Body of pancreas (tissue), 4 donors: ENCODE measurements at places on chromosomes 7 and 10. TPM values are rescaled to one million over a fixed set of nuclear protein-coding genes. Genes with fewer than 3 reads are reported as not detected.

GRCh38 chr10:119138346-119139306 lies 26.9 kb downstream of the SFXN4 start:
- DNase-seq: no peak
- no peak overlapping the region for H3K4me3 ChIP-seq
- no peaks in the 10 kb centered on the region for H3K4me1 ChIP-seq
- H3K36me3 ChIP-seq: peaks cover 1% of the 10 kb centered on the region
- no peak overlapping the region for H3K27ac ChIP-seq

DNA sequence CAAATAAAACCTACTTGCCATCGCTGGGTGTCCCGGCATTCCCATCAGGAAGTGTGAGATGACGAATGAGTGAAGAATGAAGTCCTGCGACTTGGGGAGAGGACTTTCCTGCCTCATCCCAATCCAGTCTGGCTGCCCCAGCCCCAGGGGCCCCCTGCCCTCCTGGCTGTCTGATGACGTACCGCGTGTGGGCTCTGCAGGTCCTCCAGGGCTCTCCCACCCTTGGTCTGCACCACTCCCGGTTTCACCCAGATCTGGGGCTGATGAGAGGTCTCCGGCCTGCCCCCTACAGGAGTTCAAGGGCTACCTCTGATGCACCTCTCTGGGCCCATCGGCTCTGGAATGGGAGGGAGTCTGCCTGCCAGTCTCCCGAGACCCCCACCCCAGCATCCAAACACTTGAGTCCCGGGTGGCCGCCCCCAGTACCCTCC lies 9.8 kb downstream of the ATP6V1F start:
- no peak overlapping the region for H3K27ac ChIP-seq
- H3K36me3 ChIP-seq: no peaks in the 10 kb centered on the region
- H3K27me3 ChIP-seq: no peaks in the 10 kb centered on the region
- DNase-seq: no peak

Gene INHBA
- total RNA-seq: not detected

DNA sequence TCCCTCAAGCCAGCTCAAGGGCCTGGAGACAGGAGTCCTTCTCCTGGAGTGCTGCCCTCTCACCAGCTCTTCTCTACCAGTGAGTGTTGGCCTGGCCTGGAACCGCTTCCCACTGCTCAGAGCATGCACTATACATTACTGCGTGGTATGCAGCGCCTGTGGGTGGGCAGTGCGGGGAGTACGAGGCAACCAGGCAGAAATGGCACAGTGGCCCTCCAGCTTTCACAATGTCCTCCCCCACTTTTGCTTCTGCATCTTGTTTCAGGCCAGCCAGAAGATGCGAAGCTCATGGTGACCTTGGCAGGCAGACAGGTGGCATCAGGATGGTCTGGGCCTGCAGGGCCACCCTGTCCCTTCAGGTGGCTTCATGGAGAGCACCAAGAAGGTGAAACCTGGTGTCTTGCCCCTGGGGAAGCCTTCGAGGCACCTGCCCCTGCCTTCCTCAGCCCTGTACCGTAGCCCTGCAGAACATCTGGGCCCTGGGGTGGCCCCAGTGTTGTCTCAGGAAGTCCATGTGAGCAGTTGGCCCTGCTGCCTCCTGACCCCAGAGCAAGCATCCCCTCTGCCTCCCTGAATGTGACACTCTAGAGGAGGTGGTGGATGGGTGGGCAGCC lies 35.8 kb downstream of the RASGEF1A start:
- H3K4me1 ChIP-seq: peaks cover 17% of the 10 kb centered on the region
- no peak overlapping the region for H3K4me3 ChIP-seq
- no peak overlapping the region for H3K27ac ChIP-seq
